H1 (cell line): ENCODE measurements at places on chromosomes 1 and 21. TPM values are rescaled to one million over a fixed set of nuclear protein-coding genes. Genes with fewer than 3 reads are reported as not detected.

The LCE1C gene
- total RNA-seq: not detected in 2 replicates

The BARHL2 gene
- total RNA-seq: 0.15 TPM in 2 replicates

The NECTIN4 gene
- total RNA-seq: 0.19 and 0.29 TPM in 2 replicates

The NEGR1 gene
- 1.2 and 1.3 TPM in 2 replicates for total RNA-seq

The KCNQ4 gene
- total RNA-seq: 3.5 and 3.9 TPM in 2 replicates

The CLCA4 gene
- not detected in 2 replicates for total RNA-seq

The CFHR3 gene
- 0.52 and 1.0 TPM in 2 replicates for total RNA-seq

The MYBPH gene
- not detected in 2 replicates for total RNA-seq

The CDC42BPA gene
- total RNA-seq: 26.7 and 28.5 TPM in 2 replicates

The ACTA1 gene
- total RNA-seq: 56.2 and 58.2 TPM in 2 replicates

The POGK gene
- total RNA-seq: 37.3 and 40.3 TPM in 2 replicates

The L1TD1 gene
- 425 and 441 TPM in 2 replicates for total RNA-seq

The TNFRSF8 gene
- 32.7 and 35.1 TPM in 2 replicates for total RNA-seq

The ARHGAP30 gene
- total RNA-seq: 0.39 and 0.40 TPM in 2 replicates
